ENCODE measurements at places on chromosomes 12 and 14.
A peak's percentile ranks its signal among the peaks of the same experiment; 100 is the strongest.

DNA sequence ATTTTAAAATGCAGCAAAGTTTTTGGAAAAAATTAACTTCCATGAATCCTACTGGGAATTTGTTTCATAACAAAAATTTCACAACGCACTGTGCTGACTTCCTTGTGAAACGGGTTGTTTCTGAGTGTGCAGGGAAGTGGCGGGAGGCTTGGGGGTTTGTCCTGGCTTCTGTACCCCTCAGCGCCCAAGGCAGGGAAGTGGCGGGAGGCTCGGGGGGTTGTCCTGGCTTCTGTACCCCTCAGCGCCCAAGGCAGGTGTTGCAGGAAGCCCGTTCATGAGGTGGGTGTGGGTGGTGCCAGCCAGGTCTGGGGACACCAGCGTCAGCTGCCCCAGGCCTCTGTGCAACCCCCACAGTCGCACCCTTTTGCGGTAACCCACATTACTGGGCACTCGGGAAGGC, 25.1 kb downstream of the ADGRD1 start:
- DNase-seq: no peak

DNA sequence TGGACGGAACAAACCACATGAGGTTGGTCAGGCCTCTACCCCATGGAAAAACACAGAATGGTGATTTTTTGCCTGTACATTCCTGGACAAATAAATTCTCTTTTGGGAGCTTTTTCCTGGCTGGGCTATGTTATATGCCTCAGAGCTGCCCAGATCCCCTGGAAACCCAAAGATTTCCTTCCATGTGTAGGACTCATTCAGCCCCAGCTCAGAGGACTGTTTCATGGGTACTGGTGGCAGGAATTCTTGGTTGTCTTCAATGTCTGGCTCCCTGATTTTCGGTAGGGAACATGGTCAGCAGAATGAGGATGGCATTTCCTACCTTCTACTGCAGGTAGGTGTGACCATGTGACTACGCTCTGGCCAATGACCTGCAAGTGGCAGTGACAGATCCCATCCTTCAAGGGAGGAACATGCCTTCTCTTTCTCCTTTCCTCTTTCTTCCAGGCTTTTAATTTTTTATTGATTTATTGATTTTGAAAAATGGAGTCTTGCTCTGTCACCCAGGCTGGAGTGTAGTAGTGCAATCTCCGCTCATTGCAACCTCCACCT, 15.4 kb upstream of the P2RX7 start:
- no peak for DNase-seq

- DNase-seq: no peak
These were observed 289.9 kb downstream of the BCAT1 start for GRCh38 chr12:24659016-24659415.

- DNase-seq: peak; percentile 11
These were observed 9.9 kb downstream of the GTSF1 start for GRCh38 chr12:54463484-54463883.

DNA sequence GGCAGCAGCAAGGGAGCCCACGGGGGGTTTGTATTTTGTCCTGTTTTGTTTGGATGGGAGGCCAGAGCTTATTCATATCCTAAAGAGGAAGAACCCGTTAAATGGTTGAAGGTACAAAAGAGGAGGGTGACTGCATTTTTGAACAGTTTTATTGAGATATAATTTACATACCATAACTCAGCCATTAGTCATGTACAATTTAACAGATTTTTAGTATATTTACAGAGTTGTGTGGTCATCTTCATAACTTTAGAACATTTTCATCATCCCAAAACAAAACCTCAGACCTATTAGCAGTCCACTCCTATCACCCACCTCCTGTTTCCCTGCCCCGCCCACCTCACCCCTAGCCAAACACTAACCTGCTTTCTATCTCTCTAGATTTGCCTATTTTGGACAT, 12.6 kb downstream of the NRDE2 start:
- no peak for DNase-seq

DNA sequence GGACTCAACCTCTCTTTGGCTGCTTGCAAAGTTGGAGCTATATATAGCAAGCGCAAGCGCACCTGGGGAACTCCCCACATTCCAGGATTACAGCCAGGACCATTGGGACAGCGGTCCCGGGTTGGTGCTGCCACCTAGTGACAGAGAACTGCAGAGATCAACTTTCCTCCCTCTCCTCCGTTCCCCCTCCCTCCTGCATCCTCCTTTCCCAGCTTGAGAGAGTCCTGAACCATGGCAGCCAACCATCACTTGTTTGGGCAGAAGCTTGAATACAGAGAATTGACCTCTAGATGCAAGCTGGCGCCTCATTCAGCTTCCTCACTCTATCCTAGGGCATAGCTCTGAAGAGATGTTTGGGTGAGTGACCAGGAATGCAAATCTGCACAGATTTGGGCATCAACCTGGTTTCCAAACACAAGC, 17.4 kb upstream of the FLVCR2 start:
- DNase-seq: peak; percentile 68

GRCh38 chr12:106434526-106434925, 77.0 kb downstream of the POLR3B start:
- DNase-seq: no peak
